ENCODE measurements at places on chromosomes 12 and 14. TPM values are rescaled to one million over a fixed set of nuclear protein-coding genes. Genes with fewer than 3 reads are reported as not detected.
A peak's percentile ranks its signal among the peaks of the same experiment; 100 is the strongest.

GRCh38 chr12:107564946-107565345 is 120.7 kb upstream of the PWP1 start:
- H3K4me1 ChIP-seq: no peaks in the 10 kb centered on the region
- no peaks in the 10 kb centered on the region for H3K36me3 ChIP-seq
- peak; percentile 61 for DNase-seq
- no peak overlapping the region for H3K4me3 ChIP-seq
- no peaks in the 10 kb centered on the region for H3K27me3 ChIP-seq

- no peak overlapping the region for H3K27ac ChIP-seq
- DNase-seq: peak; percentile 85
- H3K36me3 ChIP-seq: no peaks in the 10 kb centered on the region
- no peak overlapping the region for H3K4me3 ChIP-seq
- H3K4me1 ChIP-seq: peaks cover 17% of the 10 kb centered on the region
- H3K27me3 ChIP-seq: no peaks in the 10 kb centered on the region
Observed at GRCh38 chr14:42110167-42110566, 503.5 kb downstream of the LRFN5 start.

- H3K27me3 ChIP-seq: no peaks in the 10 kb centered on the region
- no peak for DNase-seq
- H3K4me3 ChIP-seq: no peak overlapping the region
- peaks cover 32% of the 10 kb centered on the region for H3K4me1 ChIP-seq
- no peaks in the 10 kb centered on the region for H3K36me3 ChIP-seq
Observed at GRCh38 chr14:55849833-55850232, 268.4 kb upstream of the PELI2 start.

- no peaks in the 10 kb centered on the region for H3K27me3 ChIP-seq
- H3K4me3 ChIP-seq: no peak overlapping the region
- no peaks in the 10 kb centered on the region for H3K4me1 ChIP-seq
- DNase-seq: peak; percentile 69
- no peak overlapping the region for H3K27ac ChIP-seq
Observed at GRCh38 chr12:50132505-50133135, 20.6 kb downstream of the COX14 start.

GRCh38 chr12:93829016-93829415 is 151.8 kb downstream of the CRADD start:
- no peaks in the 10 kb centered on the region for H3K36me3 ChIP-seq
- no peak overlapping the region for H3K27ac ChIP-seq
- no peak overlapping the region for H3K4me3 ChIP-seq
- H3K4me1 ChIP-seq: peaks cover 10% of the 10 kb centered on the region
- no peak for DNase-seq

GRCh38 chr14:95649230-95649629 is 37.0 kb upstream of the TCL1B start:
- no peaks in the 10 kb centered on the region for H3K4me1 ChIP-seq
- no peaks in the 10 kb centered on the region for H3K36me3 ChIP-seq
- no peak for DNase-seq
- H3K27me3 ChIP-seq: peaks cover 14% of the 10 kb centered on the region

DNA sequence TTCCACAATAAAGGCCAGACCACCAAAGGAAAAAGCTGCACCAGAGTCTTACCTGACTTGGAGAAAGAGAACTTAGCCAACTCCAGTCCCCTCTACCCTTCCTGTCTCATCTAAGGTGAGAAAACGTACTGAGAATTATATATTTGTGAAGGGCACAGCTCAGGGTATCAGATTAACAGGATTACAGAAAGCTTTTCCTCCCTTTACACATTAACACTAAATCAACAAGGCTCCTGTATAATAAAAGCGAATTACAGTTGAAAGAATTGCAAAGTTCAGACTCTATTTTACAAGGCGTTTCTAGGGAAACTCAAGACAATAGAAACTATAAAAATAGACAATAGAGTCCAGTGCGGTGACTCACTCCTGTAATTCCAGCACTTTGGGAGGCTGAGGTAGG is 82.7 kb upstream of the RPL10L start:
- H3K36me3 ChIP-seq: no peaks in the 10 kb centered on the region
- H3K27ac ChIP-seq: no peak overlapping the region

DNA sequence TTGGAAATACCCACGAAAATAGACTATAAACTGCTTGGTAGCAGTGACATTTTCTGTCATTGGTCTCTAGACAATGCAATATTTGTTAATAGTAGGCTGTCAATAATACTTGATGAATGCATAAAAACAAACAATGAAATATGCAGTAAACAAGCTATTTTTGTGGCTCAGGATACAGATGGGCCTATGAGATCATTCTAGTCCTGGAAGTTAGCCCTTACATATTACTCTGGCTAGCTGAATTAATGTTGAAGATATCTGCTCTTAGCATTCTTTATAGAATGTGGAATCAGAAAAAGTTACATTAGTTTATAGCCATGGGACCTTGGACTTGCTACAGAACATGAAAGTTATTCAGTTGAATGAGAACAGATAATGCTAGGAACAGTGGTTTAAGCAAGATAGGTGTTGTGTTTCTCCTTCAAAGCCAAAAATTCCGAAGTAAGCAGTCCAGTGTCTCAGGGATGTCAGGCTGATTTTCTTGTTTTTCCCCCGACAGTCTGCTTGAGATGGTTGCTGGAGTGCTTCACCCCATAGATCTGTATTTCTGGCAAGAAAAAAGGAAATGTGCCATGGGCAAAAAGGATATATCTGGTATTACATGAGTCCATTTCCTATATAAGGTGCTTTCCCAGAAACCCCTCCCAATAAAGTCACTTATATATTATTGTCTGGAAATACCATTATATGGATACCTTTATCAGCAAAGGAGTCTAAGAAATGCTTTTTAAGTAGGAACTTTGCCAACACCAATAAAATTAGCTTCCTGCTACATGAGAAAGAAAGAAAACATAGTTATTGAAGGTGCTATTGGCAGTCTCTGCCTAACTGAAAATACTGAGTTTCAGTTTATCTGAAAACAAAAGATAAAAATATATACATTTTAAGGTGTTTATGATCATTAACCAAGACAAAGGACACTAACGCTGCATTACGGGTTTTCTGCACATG is 619.4 kb upstream of the ATP2B1 start:
- H3K27ac ChIP-seq: no peak overlapping the region
- no peaks in the 10 kb centered on the region for H3K27me3 ChIP-seq
- no peak overlapping the region for H3K4me3 ChIP-seq
- DNase-seq: no peak
- peaks cover 8% of the 10 kb centered on the region for H3K4me1 ChIP-seq

DNA sequence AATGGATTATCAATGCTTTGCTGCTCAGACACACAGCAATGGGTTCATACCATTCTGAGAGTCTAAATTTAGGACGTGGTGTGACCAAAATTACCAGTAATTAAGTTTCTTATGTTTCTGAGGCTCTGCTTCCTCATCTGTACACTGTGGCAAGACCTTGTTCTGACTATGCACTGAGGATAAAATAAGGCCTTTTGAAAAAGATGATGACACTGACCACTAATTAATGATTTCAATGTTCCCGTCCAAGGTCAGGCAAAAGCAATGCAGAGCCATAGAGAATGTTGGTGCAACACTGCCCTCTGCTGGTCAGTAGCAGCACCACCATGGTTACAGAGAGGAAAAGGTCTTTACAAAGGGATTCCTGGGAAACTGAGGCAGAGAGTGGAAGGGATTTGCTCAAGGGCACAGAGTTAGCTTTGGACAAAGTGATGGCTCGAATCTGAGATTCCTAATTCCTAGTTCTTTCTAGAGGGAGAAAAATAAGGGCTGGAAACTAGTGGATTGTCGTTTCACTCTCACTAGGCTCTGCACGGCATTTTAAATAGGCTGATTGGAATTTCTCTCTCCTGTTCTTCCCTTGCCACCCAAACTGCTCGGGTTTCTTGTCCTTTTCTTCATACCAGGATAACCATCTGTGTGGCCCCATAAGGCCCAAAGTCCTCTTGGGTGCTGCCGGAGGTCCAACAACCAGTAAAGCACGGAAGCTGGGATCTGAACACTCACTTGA is 22.3 kb upstream of the P2RX7 start:
- no peaks in the 10 kb centered on the region for H3K36me3 ChIP-seq
- H3K4me3 ChIP-seq: no peak overlapping the region
- H3K4me1 ChIP-seq: no peaks in the 10 kb centered on the region
- no peak overlapping the region for H3K27ac ChIP-seq

DNA sequence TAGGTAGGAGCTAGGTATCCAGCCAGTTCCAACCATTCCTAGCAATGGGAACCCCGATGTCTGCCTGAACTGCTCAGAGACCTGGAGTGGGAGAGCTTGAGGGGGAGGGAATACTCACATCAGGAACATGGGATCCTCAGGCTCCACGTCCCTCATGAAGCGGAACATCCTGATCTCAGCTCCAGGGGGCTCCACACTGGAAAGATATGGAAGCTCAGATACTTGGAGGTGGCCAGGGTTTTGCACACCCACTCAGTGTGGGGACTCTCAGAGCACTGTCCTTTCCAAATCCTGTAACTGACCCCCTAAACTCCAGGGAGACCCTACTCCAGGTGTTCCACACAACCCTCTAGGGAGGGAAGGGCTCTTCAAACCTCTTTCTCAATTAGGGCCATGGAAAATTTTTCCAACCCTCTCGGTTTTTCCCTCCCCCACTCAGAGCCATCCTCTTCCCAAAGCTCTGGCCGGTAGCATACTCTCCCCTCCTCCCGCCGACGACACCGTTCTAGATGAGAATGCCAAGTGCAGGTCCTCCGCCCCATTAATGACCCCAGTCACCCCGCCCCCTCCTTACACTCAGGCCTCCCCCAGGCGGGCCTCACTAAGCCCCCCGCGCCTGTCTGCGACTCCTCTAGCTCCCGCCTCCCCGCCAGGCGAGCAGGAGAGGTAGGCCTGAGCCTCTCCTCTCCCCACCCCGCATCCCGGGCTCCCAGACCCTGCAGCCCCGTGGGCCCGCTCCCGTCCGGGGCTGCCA is 597 bp downstream of the MLF2 start:
- H3K27me3 ChIP-seq: no peaks in the 10 kb centered on the region
- peaks cover 12% of the 10 kb centered on the region for H3K4me1 ChIP-seq
- peak overlapping the region; percentile 91 for H3K4me3 ChIP-seq
- H3K27ac ChIP-seq: peak overlapping the region; percentile 89
- H3K36me3 ChIP-seq: peaks cover 14% of the 10 kb centered on the region

GRCh38 chr14:103753774-103754173 is 38.2 kb downstream of the ZFYVE21 start:
- no peak overlapping the region for H3K27ac ChIP-seq
- no peaks in the 10 kb centered on the region for H3K27me3 ChIP-seq
- peaks cover 24% of the 10 kb centered on the region for H3K4me1 ChIP-seq
- no peaks in the 10 kb centered on the region for H3K36me3 ChIP-seq
- no peak overlapping the region for H3K4me3 ChIP-seq

Gene NUDT14
- 82.1 TPM for total RNA-seq

Gene NCOR2
- total RNA-seq: 218 TPM

Gene C12orf56
- 5.7 TPM for total RNA-seq

Gene KRT73
- total RNA-seq: not detected

Gene RD3L
- not detected for total RNA-seq

Gene MIP
- total RNA-seq: not detected
